ENCODE measurements at places on chromosomes 1 and 21.
A peak's percentile ranks its signal among the peaks of the same experiment; 100 is the strongest.

GRCh38 chr21:29022166-29022565, 2.3 kb upstream of the USP16 start:
- DNase-seq: no peak

- no peak for DNase-seq
Measured at GRCh38 chr1:55309053-55309452, 93.9 kb upstream of the USP24 start.

- peak; percentile 38 for DNase-seq
Measured at GRCh38 chr1:52551507-52552235, 1.2 kb downstream of the TUT4 start.

DNA sequence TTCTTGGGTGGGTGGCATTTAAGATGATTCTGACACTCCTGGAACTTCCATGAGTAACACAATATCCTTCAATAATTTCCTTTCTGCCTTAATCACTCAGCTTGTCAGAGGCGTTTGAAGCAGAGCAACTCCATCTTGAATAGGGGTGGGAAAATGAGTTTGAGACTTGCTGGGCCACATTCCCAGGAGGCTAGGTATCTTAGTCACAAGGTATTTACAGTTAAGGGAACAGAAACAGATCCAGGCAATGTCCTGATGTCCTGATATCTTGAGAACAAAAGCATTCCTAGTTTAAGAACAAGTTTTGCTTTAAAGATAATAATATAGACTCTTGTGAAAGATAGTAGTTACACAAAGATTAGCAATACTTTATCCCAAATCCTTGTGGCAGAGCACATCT, 76.6 kb upstream of the KIAA0040 start:
- DNase-seq: no peak

- peak; percentile 74 for DNase-seq
Measured at GRCh38 chr1:109776911-109777310, 13.2 kb upstream of the EPS8L3 start.

GRCh38 chr1:209787551-209787950, 3.2 kb upstream of the C1orf74 start:
- no peak for DNase-seq

GRCh38 chr21:31479714-31480113, 135.7 kb upstream of the TIAM1 start:
- no peak for DNase-seq

GRCh38 chr1:88150330-88150729, 533.7 kb upstream of the PKN2 start:
- no peak for DNase-seq

DNA sequence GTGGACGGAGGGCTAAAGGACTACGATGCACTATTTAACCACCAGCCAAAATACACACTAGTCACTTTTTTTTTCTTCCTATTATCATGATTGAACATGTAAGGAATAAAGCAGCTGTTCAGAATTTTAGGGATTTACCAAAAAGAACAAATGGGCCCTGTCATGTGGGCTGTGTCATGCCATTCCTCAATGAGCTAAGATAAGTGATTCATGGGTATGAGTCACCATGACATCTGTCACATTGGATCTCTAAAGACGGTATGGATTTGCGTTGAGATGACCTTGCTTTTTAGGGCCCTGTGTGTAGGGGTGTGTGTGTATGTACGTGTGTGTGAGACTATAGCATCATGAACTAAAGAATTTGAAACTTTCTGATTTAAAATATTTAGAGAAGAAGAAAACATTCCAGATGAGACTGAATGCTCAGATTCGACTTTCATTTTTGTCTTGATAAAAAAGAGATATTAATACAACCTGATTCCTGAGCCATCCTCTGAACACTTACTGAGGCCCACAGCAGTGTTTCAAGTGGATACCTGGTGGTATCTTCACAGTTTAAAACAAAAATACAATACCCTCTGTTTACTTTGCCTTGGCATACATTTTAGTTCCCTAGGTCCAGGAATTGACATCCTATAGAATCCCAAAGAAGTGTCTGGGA, 246.1 kb upstream of the DUSP10 start:
- no peak for DNase-seq

DNA sequence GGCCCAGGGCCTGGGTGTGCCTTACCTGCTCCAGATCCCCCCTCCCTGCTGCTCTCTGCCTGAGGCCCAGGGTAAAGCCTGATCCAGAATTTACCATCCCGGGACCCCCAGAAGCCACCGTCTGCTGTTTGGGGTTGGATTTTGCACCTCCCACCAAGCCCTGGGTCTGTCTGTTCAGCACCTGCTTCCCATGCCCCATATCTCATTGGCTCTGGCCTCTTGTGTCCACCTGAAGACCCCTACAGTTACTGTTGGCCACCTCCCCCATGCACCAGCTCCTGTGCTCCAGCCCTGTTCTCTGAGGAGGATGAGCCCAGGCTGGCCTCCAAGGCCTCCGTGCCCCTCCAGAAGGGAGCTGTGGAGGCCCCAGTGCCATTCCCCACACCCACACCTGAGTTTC, 113.9 kb downstream of the GRIK3 start:
- no peak for DNase-seq

GRCh38 chr1:85356130-85356529, 79.7 kb upstream of the BCL10 start:
- DNase-seq: no peak

DNA sequence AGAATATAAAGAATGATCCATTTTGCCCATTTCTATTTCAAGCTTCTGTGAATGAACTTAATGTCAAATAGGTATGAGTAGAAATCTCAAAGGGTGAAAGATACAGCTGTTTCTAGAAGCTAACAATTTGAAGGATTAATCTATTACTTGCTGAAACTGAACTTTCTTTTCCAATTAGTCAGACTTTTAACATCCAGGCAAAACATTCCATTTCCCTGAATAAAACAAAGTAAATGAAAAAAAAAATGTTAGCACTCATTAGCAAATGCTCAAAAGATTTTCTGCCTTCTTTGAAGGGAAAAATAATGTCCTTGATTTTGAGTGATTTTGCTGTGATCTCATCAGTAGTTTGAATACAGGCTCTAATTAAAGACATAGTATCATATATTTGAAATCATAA, 447.6 kb upstream of the PRMT6 start:
- DNase-seq: no peak

GRCh38 chr1:117363571-117364048, 3.6 kb upstream of the MAN1A2 start:
- no peak for DNase-seq

- DNase-seq: no peak
Measured at GRCh38 chr1:56709269-56709880, 64.3 kb downstream of the PRKAA2 start.

DNA sequence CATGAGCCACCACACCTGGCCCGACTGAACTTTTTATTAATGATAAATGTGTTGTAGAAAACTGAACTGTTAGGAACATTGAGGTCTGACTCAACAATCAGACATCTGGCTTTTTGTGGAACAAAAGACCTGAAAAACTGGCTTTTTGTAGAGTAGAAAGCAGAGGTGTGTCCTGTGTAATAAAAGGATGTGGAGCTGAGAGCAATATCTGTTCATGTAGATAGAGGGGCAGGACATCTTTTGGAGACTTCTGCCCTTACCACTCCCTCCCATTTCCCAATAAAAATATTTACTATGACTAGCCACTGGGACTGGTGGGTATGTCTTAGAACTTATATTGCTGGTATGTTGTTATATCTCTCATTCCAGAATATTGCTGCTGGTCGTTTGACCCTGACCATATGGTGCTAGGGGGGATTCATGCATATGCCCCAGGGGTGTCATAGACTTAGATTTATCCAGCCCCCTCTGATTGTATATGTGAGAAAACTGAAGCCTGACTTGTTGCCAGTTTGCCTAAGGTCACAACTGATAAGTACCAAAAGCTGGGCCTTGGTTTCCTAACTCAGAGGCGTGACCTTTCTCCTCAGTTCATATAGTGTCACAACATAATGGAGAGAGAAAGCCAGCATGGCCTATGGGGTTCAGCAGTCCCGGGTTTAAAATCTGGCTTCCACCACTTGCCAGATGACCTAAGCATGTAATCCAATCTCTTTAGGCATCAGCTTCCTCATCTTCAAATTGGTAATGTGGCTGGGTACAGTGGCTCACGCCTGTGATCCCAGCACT, 33.5 kb upstream of the PIGV start:
- DNase-seq: no peak

GRCh38 chr1:172356620-172357019, 63.9 kb upstream of the C1orf105 start:
- no peak for DNase-seq

DNA sequence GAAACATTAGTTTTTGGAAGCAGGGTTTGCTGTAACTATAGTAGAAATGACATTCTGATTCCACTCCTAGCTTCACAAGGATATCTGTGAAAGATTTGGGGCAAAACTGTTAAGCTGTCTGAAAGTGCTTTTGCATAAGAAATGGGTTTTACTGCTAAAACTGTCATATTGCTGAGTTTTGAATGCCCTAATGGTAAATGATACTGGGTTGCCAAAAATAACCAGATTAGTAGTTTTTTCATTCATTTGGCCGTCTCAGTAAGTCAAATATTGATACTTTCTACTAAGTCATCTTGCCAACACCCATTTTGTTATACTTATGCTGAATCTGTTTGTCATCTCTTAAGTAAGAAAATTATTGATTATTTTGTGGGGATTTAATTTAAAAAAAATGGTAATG, 399 bp upstream of the PTPRC start:
- DNase-seq: no peak

DNA sequence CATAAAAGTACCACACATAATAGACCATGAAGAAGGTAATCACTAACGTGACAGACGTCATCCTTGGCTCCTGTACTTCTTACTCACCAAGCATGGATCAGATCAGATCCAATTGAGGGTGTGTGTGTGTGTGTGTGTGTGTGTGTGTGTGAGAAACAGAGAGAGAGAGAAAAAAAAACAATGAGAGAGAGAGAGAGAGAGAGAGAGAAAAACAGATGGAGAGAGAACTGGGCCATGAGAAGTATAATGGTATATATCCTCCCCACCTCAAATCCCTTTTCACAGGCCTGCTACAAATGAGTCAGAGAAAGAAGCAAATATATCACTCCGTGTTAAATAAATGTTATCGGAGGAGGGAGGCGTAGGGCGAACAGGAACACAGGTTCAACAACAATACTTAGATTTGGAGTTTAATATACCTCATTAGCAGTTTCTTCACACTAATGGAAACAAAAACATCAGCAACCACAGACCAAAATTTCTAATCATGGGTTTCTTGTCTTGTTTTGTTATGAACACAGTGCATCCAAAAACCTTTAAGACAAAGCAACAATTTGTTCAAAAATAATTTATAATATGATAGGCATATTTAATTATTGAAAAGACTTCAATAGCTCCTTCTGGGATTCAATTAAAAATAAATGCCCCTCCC, 45.3 kb downstream of the TIAM1 start:
- DNase-seq: no peak
